Stimulated activated naive CD8-positive, alpha-beta T cell treated with anti-CD3 and anti-CD28 coated beads, Interleukin-15, Interleukin-2, amounts not matched to agents 100 U/mL and 50 U/mL, for 24 hours (primary cell): ENCODE measurements at places on chromosomes 12 and 14.

GRCh38 chr14:73758392-73759182, 44.4 kb upstream of the PNMA1 start:
- DNase-seq, result peak; percentile 83

- DNase-seq, result peak; percentile 41
These were observed 4.0 kb downstream of the CHD4 start for GRCh38 chr12:6603095-6603567.

- no peak for DNase-seq
These were observed 50.7 kb downstream of the FOS start for GRCh38 chr14:75329369-75329768.

DNA sequence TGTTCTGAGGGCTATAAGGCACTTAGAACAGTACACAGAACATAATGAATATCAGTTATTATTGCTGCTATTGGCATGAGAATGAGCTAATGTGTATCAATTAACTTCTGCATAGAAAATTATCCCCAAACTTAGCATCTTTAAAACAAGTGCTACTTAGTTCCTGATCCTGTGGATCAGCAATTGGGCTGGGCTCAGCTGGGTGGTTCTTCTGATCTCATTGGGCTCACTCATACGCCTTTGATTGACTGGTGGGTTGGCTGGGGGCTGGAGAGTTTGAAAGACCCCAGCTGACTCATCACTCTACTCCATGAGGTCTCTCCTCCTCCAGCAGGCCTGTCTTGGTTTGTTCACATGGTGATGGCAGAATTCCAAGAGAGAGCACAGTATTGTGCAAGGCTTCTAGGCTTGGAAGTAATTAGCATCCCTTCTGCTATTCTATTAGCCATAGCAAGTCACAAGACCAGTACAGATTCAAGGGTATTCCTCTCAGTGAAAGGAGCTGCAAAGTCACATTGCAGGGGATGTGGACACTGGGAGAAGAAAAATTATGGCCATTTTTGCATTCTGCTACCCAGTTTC, 27.2 kb upstream of the HSPB8 start:
- DNase-seq, result no peak

- DNase-seq, result no peak
These were observed 114.0 kb upstream of the HIF1A start for GRCh38 chr14:61581340-61581739.

- no peak for DNase-seq
These were observed 134.2 kb upstream of the SLCO1C1 start for GRCh38 chr12:20560935-20561334.

DNA sequence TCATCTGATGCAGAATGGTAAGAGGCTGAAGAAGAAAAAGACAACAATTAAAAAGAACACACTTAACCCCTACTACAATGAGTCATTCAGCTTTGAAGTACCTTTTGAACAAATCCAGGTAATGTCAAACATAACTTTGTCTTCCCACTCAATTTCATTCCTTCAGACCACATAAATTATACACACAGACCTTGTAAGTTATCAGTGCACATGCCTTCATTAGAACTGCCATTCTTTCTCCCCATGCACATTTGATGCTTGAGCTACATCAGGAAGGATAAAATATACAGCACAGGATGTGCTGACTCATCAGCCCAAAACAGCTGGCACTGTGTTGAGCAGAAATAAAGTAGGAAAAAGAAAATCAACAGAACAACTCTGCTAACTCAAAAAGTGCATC, 246.7 kb downstream of the PAWR start:
- DNase-seq, result no peak

DNA sequence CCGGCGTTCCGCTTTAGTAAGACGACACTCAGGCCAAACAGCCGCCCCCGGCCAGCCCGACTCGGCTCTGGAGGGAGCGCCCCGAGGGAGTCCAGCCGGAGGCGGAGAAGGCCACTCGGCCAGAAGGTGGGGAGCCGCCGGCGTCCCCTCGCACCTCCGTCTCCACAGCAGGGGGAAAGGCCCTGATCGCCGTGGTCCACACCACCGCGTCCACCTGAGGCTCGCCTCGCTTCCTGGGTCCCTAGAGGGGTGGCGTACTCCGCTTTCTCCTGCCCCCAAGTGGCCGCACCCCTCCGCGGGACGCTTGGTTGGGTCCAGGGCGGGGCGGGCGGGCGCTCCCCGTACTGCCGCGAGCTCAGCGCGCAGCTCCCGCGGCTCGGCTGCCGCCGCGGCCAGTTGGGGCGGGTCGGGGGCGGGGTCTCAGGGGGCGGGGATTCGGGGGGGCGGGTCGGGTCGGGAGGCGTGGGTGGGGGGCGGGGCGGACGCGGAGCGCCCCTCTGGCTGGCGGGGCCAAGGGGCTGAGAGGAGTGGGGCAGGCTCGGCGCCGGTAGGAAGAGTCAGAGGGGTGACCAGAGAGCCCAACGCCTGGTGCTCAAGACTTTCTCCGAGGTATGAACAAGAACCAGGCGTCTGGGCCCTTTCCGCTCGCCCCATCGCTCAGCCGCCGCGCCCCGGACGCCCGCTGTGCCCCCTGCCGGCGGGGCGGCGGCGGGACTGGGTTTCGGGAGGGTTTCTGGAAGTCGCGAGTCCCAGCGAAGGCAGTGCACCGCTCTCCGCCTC, at the start of gene FRMD6:
Gene FRMD6 (plus strand): TSS at position 523 of the 780 bp plus-strand sequence. CDS start 37,927 bp downstream, outside the sequence.
- DNase-seq, result peak; percentile 80

GRCh38 chr14:20580242-20580641, 7.6 kb downstream of the RNASE11 start:
- DNase-seq, result no peak

DNA sequence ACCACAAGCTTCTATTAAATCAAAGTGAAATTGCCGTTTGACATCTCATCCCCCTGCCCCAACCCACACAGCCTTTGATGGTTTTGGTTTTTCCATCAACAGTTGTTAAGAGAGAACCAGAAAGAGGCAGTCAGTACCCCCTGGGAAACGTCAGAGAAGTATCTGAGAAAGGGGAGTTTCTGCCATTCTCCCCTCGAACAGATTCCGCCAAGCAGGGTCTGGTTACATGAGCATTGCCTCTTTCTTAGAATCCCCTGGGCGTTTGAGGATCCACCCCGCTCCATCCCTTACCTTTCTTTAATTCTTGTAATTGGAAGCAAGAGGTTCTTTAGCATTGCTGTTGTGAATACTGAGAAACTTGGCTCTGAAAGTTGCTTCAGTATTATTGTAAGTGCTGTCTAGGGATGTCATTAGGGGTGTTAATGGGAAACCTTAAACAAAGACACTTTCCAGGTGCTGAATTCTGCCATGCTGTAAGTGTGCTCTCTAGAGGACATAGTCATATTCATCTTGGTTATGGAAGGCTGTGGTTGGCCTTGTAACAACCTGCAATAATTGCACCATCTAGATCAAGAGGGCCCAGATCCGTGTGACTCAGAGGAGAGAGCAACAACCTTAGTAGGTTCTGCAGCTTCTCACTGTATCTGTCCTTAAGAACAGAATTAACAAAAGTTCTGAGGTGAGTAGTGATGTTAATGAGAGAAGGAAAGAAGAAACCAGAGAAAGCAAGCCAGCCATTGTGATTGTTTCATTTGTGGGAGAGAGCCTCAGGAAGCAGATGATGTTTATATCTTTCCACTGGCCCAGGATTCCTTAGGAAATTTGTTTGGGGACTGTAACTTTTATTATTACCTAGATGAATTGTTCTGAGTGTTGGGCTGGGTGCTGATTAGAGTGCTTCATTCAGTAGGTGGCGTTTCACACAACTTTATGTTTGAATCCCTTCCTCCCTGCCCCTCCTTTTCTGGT, 9.0 kb downstream of the TMBIM6 start:
- DNase-seq, result peak; percentile 57

DNA sequence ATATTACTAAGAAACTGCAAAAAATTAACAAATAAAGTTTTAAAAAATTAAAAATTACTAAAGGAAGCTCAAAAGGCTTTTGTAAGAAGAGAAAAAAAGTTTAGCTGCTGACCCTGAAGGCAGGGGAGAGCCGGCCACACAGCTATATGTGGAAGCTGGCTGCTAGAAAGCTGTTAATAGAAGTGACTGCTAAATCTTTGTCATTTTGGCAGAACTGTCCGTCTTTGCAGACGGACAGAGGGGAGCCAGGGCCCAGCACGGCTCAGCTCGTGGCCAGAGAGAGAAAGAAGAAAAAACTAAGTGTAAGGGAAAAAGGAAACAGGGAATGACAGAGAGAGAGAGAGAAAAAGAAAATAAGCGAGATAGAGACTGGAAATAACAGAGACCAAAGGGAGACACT, 27.9 kb downstream of the PRMT8 start:
- DNase-seq, result no peak

GRCh38 chr14:23159532-23159931, 23.9 kb downstream of the SLC7A8 start:
- no peak for DNase-seq
